ENCODE measurements at places on chromosomes 2 and 18. TPM values are rescaled to one million over a fixed set of nuclear protein-coding genes. Genes with fewer than 3 reads are reported as not detected.
A peak's percentile ranks its signal among the peaks of the same experiment; 100 is the strongest.

MBP gene
- 4.7 TPM for polyA plus RNA-seq

DNA sequence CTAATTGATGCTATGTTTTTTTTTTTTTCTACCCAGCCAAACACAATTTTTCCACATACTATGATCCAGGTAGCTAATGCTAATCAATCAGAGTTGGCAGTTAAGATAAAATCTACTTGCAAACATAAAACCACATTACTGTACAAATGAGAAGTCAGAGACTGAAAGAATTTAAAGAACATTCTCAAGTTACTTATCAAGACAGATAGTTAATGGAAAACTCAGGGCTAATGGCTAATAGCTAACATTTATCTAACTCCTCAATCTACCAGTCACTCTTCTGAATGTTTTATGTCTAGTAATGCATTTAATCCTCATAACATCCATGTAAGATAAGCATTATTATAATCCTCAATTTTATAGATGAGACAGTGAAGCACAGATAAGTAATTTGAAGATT lies 537.6 kb upstream of the SETBP1 start:
- DNase-seq = no peak

GRCh38 chr18:36302676-36303075 lies 5.2 kb downstream of the FHOD3 start:
- no peak for DNase-seq

SMYD1 gene
- not detected for polyA plus RNA-seq

RHBDD1 gene
- polyA plus RNA-seq = 39.4 TPM

GRCh38 chr18:22424565-22424963 lies 6.8 kb upstream of the CTAGE1 start:
- DNase-seq = no peak

GRCh38 chr2:226002438-226002837 lies 602.9 kb downstream of the NYAP2 start:
- DNase-seq = no peak

DNA sequence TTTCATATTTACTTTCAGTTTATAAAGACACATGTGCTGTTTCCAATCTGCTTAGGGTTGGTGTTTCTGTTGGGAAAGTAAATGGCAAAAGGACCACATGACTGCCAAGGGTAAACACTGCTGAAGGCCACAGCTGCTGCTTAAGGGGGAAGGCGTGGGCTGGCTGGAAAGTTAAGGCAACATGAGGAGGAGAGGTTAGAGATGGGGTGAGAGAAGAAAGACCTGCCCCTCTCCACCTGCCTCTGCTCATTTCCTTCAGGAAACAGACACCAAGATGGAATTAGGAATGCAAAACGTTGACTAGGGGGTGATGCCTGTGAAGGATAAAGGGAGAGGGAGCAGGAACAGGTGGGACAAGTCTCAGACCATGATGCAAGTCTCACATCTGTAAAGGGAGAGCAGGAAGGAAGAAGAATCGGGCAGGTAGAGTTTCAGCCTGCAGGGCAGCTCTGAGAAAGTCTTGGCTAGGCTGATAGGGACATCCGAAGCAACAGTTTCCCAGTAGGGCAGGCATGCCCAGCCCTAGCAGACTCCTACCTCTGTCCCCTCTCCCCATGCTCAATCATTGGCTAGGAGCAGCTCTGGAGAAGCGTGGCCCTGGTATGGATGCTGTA lies 86.0 kb downstream of the CDC42EP3 start:
- no peak for DNase-seq

- no peak for DNase-seq
These were observed 13.1 kb downstream of the RNU2-63P start for GRCh38 chr2:88003074-88003755.

DNA sequence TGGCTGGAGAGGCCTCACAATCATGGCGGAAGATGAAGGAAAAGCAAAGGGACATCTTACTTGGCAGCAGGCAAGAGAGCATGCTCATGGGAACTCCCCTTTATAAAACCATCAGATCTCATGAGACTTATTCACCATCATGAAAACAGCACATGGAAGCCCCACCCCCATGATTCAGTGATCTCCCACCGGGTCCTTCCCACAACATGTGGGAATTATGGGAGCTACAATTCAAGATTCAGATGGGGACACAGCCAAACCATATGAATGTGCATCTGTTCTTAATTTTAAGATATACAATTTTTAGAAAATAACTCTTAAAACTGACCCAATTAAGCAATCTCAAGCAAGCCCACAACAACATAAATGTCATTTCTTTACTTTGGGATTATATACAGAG lies 12.6 kb downstream of the C18orf63 start:
- no peak for DNase-seq

- no peak for DNase-seq
These were observed 123.2 kb downstream of the EPHA4 start for GRCh38 chr2:221448844-221449390.

TMEM17 gene
- polyA plus RNA-seq = 2.1 TPM

C2orf66 gene
- not detected for polyA plus RNA-seq

GRCh38 chr18:67376372-67376771 lies 140.1 kb downstream of the DSEL start:
- no peak for DNase-seq

MC2R gene
- not detected for polyA plus RNA-seq

PJVK gene
- 2.1 TPM for polyA plus RNA-seq

CKAP2L gene
- polyA plus RNA-seq = 2.9 TPM

- DNase-seq = no peak
These were observed 1.1 kb downstream of the LRATD1 start for GRCh38 chr2:14633461-14634181.

PROKR1 gene
- not detected for polyA plus RNA-seq

DNA sequence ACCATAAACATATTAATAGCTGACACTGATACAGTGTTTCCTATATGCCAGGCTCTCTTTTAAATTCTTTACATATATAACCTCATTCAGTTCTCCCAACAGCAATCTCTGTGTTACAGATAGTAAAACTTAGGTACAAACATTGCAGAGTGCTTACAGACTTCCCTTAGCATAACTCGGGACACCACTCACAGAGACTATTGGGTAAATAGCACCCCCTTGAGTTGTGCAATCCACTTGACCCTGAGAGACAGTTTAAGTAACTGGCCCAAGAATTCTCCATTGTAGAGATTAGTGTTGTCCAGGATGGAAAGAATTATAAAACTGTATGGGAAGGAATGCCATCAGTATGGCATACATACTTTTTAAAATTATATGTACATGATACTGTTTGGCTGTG lies 110.1 kb downstream of the POLE4 start:
- no peak for DNase-seq

DNA sequence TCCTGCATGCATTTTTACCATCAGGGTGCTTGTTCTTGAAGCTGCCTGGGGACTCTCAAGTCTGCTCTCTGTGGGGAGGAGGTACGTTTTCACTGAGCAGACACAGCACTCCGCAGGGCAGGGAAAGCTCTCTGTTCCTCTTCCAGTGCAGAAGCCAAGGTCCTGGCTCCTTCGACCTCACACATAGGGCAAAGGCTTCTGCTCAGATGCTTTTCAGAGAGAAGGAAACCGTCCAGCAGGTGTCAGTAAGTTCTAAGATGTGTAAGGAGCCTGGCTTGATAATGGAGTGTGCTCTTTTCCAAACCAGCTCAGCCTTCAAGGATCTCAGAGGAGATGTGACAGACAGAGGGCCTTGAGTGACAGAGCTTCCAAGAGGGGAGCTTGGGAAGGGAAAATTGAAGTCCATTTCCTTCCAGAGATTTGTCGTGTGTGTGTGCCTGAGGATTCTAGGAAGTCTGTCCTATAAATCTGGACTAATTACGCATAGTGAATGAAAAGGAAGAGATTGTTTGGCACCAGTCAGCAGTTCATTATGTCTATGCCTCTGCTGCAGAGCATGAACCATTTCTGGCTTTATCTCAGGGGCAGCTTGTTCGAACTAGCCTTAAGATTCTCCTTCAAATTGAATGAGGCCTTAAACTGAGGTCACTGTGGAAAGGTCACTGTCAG lies 67.3 kb upstream of the UPP2 start:
- DNase-seq = no peak

DNA sequence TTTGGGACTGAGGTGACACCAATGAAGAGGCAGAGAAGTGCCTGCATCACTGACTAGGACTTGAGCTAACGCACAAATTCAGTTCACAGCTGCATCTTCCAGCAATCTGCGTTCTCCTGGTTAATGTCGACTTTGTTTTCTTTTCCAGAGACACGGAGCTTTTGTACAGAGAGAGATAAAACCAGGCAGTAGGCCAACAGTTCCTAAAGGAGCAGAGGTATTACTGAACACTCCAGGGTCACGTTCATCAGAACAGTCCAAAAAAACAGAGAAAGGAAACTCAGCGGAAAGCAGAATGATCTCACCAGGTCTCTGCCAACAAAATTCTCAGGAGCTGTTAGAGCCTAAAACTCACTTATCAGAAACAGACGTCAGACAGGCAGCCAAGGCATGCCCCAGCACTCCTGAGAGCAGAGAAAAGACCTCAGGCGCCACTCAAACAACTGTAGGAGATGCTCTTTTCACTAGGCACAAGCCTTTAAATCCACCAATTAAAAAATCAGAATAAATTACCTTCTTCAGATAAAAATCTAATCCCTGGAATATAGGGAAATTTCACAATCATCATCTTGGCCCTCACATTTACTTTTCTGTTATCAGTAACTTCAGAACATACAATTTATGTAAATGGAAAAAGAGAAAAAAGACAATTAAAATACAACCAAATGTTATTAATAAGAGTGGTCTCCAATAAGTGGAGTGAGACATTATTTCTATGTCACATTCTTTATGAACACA lies 95.9 kb upstream of the SPTBN1 start:
- peak; percentile 21 for DNase-seq

- no peak for DNase-seq
These were observed 25.1 kb downstream of the ASXL2 start for GRCh38 chr2:25853038-25853638.

RAD51AP2 gene
- polyA plus RNA-seq = not detected

Measured in AG04450 (cell line).